Amniotic stem cell (primary cell): ENCODE measurements at places on chromosomes 11 and 22.
A peak's percentile ranks its signal among the peaks of the same experiment; 100 is the strongest.

DNA sequence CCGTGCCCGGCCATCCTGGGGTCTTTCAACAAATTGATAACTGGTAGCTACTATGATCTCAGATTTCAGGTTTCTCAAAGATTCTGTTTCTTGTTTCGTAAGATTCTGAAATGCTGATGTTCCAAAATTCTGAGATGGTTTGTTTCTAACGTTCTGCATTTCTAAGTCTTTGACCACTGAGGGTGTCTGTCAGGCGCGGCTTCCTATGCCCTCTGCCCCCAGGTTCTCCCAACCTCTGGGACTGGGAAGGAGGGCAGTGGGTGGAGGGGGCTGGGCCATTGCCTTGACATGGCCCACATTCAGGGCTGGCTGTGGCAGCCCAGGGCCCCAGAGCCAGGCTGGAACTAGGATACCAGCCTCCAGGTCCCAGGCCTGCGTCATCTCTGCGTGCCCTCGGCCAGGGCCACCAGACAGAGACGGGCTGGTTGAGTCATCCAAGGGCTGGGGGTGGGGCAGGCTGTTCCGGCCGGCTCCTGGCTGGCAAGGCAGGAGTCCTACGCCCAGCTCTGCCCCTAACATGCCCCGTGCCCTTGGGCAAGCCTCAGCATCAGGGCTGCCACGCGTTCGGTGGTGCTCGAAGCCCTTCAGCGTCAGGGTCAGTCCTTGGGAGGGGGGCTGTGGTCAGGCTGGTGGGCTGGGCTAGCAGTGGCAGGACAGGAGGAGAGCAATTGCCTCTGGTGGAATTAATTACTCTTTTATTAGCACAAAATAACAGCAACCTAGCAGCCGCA lies 5.2 kb downstream of the TMEM134 start:
- DNase-seq: no peak

- no peak for DNase-seq
These were observed 289.1 kb upstream of the ISX start for GRCh38 chr22:34776817-34777216.

DNA sequence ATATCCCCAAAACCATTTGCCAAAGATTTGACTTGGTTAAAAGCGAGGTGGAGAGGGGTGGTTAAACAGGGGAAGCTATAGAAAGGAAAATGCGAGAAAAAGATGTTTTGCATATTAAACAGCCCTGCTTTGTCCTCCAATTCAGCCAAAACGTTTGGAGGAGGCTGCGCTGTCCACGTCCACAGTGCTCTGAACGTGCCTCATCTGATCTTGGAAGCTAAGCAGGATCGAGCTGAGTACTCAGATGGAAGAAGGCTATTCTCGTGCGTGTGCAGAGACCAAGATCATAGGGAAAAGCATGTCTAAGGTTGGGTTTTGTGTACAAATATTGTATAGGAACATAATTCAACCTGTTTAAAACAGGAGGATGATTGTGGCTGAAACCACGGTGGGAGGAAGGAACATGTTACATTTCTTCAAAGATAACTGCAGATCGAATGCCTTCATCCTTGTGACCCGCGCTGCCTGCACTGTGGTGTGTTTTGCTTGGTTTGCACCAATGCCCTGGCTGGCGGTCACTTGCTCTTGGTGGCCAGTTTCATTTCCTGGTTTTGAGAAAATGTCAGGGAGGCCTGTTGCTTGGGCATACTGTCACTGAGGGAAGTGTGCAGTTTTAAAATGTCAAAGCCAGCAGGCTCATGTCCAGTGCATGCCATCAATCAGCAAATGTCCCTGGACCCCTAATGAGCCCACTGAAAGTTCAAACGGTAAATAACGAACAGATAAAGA lies 40.4 kb downstream of the FLI1 start:
- no peak for DNase-seq

- no peak for DNase-seq
These were observed 32.3 kb upstream of the CYP2D6 start for GRCh38 chr22:42162728-42163489.

DNA sequence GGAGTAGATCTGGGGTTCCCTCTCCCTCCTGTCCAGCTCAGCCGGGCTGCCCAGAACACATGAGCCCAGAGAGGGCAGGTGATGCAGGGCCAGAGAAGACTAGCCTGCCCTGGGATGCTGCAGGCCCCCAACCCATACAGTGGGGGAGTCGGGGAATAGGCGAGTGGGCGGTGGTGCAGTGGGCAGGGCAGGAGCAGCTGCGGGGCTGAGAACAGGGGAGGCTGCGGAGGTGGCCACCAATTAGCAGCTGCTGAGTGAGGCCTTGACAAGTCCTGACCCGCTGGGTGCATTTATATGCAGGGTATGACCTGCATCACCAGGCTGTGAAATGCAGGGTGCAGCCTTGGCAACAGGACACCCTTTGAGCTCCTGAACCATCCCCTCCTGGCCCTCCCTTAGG lies 43.1 kb downstream of the NFAM1 start:
- DNase-seq: no peak

DNA sequence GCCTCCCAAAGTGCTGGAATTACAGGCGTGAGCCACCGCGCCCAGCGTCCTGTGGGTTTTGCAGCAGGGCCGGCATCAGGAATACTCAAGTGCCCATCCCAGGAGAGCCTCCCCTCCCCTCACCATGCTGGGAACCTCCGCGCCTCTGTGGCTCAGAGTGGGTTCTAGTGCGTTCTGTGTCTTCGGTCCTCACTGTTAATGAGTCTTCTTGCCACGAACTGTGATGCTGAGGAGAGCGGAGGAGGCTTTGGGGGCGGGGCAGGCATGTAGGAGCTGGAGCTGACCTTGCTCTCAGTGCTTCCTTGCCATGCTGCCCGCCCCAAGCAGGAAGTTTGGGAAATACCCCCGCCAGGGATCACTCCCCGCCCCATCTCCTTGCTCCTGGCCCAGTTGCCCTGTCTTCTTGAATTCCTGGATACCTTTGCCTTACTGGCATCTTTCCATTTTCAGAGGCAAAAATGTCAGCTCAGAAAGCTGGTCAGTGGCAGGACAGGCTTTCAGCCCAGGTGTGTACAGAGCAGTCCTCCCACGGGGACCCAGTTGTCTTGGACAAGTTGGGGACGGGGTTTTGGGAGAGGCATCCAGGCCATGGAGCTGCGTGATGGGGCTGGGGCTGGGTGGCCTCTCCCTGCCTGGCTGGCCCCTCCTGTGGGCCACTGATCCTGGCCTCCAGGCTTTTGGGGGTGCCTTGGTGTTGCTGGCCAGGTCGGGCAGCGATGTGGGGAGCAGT lies 5.1 kb downstream of the GRAMD4 start:
- no peak for DNase-seq

DNA sequence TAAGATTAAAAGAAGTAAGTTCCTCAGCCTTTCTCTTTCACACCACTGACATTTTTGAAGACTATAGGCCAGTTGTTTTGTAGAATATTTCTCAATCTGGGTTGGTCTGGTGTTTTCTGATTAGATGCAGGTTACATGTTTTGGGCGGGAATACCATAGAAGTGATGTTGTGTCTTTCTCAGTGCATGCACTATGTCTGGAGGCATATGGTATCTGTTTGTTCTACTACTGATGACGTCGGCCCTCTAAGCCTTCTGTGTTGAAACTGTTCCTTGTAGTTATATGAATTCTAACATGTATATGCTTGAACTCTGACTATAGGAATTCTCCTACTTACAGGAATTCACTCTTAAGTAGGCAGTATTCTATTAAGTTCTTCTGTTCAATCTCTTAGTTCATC lies 21.6 kb downstream of the ZFTA start:
- DNase-seq: no peak

DNA sequence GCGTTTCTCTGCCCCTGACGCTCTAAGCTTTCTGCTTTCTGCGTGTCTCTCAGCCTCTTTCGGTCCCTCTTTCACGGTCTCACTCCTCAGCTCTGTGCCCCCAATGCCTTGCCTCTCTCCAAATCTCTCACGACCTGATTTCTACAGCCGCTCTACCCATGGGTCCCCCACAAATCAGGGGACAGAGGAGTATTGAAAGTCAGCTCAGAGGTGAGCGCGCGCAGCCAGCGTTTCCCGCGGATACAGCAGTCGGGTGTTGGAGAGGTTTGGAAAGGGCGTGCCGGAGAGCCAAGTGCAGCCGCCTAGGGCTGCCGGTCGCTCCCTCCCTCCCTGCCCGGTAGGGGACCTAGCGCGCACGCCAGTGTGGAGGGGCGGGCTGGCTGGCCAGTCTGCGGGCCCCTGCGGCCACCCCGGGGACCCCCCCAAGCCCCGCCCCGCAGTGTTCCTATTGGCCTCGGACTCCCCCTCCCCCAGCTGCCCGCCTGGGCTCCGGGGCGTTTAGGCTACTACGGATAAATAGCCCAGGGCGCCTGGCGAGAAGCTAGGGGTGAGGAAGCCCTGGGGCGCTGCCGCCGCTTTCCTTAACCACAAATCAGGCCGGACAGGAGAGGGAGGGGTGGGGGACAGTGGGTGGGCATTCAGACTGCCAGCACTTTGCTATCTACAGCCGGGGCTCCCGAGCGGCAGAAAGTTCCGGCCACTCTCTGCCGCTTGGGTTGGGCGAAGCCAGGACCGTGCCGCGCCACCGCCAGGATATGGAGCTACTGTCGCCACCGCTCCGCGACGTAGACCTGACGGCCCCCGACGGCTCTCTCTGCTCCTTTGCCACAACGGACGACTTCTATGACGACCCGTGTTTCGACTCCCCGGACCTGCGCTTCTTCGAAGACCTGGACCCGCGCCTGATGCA lies at the start of gene MYOD1:
Gene MYOD1 (plus strand): TSS at position 544 of the 910 bp plus-strand sequence. CDS start 212 bp downstream, at position 756.
- no peak for DNase-seq

GRCh38 chr11:46345131-46345597 lies 2.1 kb upstream of the DGKZ start:
- no peak for DNase-seq

GRCh38 chr11:97092823-97093222 lies 703.0 kb downstream of the JRKL start:
- no peak for DNase-seq

DNA sequence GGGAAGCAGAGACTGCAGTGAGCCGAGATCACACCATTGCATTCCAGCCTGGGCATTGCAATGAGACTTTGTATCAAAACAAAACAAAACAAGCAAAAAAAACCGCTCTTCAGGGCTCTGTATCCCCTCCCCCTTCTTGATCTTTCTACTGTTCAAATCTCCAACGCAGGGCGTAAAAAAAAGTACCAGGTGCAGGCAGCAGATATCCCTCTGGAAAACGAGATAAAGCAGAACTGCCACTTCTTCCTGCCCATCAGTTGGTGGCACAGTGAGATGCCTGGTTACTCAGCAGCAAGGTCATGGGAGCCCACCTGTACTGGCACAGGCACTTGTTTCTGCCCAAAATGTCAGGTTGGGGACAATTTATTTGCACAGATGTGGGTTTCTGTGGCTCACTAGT lies 11.2 kb downstream of the CCS start:
- no peak for DNase-seq

DNA sequence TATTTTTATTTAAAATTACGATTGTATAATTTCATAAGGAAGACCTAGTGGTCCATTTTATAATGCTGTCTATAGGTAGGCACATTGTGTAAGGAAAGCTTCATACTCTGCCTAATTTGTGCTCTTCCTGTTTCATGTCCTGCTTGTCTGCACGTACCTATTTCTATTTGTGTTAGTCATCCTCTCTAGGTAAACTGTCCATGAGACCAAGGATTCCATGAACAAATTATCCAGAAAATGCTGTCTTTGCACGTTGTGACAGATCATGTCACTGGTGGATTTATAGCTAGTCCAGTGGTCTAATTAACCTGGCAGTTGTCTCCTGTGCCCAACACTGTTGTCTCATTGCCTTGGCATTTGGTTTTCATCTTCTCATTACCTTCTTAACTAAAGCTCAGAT lies 44.7 kb downstream of the DNAJC24 start:
- DNase-seq: no peak

GRCh38 chr11:46277313-46277621 lies 195 bp upstream of the CREB3L1 start:
- DNase-seq: peak; percentile 47

DNA sequence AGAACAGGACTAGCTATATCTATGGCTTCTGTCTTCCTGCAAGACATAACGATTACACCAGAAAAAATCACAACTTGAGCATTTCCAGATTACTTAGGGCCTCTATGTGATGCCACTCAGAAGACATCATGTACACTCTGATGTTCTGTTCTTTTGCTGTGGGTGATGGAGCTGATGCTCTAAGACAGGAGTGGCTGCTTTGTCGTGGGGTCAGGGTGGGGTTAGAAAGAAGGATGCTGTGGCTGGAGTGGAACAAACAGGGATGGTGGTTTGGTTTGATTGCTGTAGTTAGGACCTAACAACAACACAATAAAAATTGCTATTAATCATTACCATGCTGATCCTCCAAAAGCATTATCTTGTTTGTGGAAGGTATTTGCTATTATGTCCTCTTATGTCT lies 120.3 kb upstream of the ARHGAP20 start:
- DNase-seq: no peak

- no peak for DNase-seq
These were observed 12.5 kb downstream of the OTUB1 start for GRCh38 chr11:63998558-63999348.

DNA sequence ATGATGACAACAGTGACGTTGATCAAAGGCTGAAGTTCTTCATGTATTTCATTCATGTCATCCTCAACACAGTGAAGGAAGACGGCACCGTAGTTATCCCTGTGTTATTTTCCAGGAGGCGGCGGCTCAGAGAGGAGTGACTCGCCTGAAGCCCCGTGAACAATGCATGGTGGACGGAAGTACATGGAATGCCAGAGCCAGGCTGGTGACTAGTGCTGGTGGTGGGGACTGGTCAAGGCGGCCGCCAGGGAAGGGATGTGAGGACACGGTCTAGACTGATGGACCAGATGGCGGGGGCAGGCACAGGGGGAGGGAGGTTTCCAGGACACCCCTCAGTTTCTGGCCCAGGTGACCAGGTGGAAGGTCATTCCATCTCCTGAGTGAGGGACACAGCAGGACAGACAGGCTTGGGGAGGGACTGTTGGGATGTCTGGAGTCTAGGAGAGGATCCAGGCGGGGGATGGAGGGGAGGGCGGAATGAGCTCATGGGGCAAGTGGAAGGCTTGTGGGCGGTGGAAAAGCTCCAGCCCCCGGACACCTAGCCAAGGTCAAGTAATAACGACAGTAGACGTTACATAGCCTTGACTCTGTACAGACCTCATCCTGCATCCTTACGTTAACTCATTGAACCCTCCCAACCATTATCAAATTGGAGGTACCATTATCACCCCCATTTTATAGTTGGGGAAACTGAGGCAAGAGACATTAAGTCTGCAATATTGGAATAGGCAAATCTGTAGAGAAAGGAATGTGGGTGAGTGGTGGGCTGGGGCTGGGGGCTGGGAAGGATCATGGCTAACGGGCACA lies 16.0 kb upstream of the PICK1 start:
- DNase-seq: no peak

- no peak for DNase-seq
These were observed 104.5 kb downstream of the NTM start for GRCh38 chr11:131474947-131475346.

- DNase-seq: peak; percentile 27
These were observed 4.4 kb upstream of the PRR5 start for GRCh38 chr22:44697423-44698141.

DNA sequence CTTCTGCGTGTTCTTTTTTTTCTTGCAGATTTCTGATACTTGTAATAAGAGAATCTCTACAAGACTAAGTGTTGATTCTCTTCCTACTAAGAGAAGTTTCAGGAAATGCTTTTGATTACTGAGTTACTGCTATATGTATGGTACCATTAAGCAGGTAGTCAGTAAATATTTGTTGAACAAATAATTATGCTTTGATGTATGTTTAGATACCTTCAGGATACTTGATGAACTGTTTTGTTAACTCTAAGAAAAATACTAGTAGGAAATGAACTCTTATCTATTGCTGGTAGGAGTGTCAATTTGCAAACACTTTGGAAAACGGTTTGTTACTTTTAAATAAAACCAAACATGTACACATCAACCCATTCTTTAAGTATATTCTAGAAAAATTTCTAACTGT lies 90.6 kb downstream of the TMEM135 start:
- DNase-seq: no peak
